ENCODE measurements at places on chromosomes 3 and 15. TPM values are rescaled to one million over a fixed set of nuclear protein-coding genes. Genes with fewer than 3 reads are reported as not detected.

The ZMYND10 gene
- 0.32 TPM for total RNA-seq

The PGBD4 gene
- total RNA-seq, result 1.6 TPM

The DNAH12 gene
- 0.33 TPM for total RNA-seq

The FAIM gene
- 14.9 TPM for total RNA-seq

The TF gene
- total RNA-seq, result 22.9 TPM

The STRA6 gene
- not detected for total RNA-seq

The CD96 gene
- total RNA-seq, result 8.2 TPM

The GPR62 gene
- total RNA-seq, result 0.16 TPM

The CD80 gene
- total RNA-seq, result 0.96 TPM

The TUSC7 gene
- total RNA-seq, result not detected

The CYP8B1 gene
- total RNA-seq, result not detected

The TMEM108 gene
- total RNA-seq, result 0.48 TPM

The CHRNA7 gene
- 4.8 TPM for total RNA-seq

The CLSTN2 gene
- total RNA-seq, result 33.1 TPM

The MST1 gene
- total RNA-seq, result 21.2 TPM

The TRH gene
- not detected for total RNA-seq

The ECE2 gene
- total RNA-seq, result not detected

The KY gene
- total RNA-seq, result 1.2 TPM

The SPINK8 gene
- not detected for total RNA-seq
